ENCODE measurements at places on chromosomes 7 and 10.

GRCh38 chr7:122556219-122556618 is 142.7 kb downstream of the RNF133 start:
- no peak for DNase-seq

- no peak for DNase-seq
Measured at GRCh38 chr7:127383123-127383835, 9.2 kb downstream of the ZNF800 start.

DNA sequence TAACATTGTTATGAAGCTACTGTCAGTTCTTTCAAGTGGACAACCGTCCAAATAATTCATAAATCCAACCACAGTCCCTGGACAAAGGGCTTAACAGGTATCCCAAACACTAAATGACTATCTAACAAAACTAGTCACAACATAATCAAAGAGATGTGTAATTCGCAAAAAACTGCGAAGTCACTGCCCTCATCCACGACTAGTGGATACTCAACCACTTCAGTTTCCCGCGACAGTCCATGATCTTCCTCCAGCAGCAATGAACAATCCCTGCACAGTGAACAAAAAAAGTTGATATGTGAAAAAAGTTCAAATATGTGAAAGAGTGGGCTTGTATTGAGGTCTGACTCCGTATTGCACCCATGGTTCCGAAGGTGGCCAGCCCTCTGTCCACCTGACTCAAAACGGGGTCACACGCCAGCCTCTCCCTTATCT is 287 bp downstream of the DCLRE1A start:
- DNase-seq = no peak

DNA sequence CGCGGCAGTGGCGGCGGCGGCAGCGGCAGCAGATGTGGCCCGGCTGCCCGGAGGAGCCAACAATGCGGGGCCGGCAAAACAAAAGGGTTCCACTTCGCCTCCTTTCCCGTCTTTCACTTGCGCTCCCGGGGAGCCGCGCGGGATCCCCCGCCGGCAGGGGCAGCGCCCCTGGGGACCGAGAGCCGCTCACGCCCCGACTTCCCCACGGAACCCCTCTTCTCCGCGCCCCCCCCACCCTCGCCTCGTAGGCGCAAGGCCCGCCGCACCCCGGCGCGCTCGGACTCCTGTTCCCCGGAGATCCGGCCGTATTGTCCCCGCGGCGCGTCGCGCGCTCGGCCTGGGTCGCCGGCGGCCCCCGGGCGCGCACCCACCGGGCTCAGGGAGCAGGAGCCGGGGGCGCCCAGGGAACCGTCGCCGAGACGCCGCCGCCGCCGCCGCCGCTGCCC is 854 bp downstream of the CTBP2 start:
- DNase-seq = peak; percentile 67

GRCh38 chr7:51045319-51046102 is 262.8 kb upstream of the GRB10 start:
- no peak for DNase-seq

GRCh38 chr7:73909996-73910395 is 49.0 kb downstream of the TMEM270 start:
- peak; percentile 3 for DNase-seq

DNA sequence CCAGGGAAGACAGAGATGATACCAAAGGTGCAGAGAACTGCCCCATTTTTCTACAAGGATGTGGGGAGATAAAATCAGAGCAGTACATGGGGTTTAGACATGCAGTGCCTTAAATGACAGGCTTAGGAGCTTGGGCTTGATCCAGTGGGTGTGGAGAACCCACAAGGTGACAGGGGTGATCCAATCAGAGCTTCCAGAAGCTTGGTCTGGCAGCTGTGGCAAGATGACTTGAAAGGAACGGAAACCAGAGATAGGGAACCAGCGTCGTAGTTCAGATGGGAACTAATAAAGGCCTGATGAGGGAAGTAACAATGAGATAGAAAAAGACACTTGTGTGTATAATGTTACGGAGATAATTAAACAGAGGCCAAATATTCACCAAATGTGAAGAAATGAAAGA is 80.7 kb downstream of the SLC37A3 start:
- no peak for DNase-seq

GRCh38 chr7:131294553-131294952 is 33.1 kb upstream of the MKLN1 start:
- DNase-seq = no peak

GRCh38 chr10:118708571-118708970 is 46.2 kb downstream of the CACUL1 start:
- DNase-seq = no peak

DNA sequence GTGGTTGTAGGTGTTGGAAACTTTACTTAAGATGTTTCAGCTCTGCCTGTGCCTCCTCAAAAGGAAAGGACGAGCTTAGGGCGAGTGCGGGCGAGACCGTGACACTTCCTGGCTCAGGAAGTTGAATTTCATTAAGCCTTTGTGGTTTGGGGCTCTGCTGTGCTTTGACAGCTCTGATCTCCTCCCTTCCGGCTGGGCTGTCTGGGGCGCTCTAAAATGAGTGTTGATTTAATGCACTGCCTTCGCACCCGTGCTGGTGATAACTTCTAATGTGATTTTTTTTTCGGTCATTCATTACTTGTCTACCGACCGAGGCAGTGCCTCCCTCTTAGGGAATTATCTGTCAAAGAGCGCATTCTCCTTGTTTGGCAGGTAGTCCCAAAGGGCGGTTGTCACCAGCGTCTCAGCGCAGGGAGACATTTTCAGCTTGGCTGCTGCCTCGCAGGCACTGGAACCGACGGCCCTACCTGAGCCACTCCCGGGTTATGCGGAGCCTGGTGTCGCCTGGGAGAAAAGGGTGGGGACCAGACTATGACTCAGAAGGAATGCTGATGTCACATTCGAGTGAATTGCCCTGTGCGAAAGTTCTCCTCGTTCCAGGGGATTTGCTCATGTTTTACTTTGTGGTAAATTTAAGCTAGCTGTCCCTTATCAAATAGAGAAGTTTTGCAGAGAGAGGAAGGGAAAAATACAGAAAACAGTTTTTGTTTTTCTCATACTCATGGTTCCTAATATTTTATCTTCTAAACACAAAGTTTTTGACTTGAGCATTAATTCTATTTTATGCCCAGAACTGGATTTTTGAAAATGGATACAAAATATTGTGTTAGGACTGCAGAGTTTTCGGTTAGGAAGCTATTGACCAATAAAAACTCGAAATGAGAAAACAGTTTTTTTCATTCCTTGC is 920 bp downstream of the TES start:
- DNase-seq = peak; percentile 37

DNA sequence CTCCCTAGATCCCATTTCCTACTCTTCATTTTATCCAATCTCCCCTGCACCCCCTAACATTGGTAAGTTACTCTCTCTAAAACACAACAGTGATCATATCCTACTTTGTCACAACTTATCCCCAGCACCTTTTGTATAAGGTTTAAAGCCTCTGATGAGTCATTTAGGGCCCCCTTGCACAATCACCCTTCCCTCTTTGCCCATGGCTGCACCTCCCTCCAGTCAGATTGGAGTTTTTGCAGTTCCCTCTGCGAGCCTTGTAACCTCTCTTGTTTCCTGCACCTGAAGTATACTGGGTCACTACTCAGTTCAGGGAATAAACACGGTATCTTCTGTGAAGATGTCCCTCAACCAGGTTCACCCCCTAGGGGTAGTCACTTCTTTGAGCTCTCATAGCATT is 55.9 kb upstream of the ADRB1 start:
- no peak for DNase-seq

DNA sequence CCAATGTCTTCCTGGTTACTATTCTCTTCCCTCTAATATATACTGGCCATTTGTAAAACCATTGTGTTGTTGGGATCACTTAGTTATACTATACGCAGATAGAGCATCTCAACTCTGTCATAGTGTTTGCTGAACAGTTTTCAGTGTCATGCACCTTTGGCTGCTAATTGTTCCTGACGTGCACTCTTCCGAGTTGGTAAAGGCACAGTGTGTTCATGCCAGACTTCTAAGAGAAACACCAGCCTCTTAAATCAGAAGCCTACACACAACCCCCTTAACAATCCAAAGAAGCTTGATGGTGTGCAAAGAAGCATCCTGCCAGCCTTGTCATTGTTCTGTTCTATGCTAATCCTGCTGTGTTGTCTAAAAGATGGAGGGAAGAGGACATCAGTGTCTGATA is 131.1 kb downstream of the MAPK8 start:
- DNase-seq = no peak

DNA sequence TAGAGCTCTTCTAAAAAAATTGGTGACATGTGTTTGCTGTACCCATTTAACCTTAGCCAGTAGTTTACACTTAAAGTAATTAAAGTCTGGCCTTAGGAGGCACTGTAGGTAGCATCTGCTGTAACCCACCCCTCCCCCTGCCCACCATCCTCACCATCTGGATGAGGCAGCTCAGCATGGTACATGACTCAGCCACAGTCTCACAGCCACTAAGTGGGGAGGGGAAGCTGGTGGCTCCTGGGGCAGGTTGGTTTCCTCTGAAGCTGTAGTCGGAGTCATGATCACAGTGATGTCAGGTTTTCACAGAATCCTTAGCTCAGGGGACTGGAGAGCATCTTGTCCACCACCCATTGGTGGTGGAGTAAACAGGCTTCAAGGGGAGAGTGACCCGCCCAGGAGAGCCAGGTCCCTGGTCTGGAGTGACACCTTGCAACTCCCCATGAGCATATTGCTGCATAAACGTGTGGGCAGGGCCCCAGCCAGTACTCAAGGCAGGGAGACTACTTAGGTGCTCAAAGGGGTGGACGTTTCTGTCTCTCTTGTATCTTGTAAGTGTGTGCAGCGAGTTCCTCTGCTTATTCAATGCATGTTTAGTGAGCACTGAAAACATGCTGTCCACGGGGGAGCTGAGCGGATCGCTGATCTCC is 125.9 kb downstream of the GRK5 start:
- DNase-seq = no peak

DNA sequence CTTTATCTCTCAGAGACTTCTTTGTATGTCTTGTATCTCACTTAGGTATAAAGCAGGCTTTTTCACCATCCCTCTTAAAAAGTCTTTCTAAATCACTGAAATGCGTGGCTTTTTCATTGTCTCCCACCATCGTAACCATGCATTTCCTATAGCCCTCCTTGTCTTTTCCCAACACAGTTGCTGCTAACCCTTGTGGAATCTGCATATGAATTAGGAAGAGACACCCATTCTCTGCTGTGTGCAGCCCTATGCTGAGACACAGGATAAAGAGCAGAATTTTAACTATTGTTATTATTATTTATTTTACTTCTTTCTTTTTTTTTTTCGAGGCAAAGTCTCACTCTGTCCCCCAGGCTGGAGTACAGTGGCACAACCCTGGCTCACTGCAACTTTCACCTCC is 804.3 kb upstream of the COBL start:
- DNase-seq = no peak

GRCh38 chr7:148463210-148463609 is 127.4 kb upstream of the C7orf33 start:
- no peak for DNase-seq

- no peak for DNase-seq
Measured at GRCh38 chr10:26044141-26044749, 110.2 kb downstream of the MYO3A start.

DNA sequence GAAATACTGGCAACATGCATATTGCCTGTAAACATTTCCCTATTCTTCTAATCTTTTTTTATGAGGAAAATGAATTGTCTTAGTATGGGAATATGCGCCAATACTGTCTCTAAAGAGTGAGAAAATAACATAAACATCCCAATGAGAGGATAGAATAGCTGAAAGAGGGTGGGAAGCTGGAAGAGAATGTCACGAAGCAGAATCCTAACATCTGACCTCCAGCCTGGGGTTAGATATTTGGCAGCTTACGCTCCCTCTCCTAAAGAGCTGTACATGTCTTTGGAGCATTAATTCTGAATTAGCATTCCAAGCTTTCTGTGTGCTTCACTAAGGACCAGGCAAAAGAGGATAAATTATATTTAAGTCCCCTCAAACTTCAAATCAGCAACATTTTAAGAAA is 31.6 kb upstream of the SLC16A12 start:
- no peak for DNase-seq

DNA sequence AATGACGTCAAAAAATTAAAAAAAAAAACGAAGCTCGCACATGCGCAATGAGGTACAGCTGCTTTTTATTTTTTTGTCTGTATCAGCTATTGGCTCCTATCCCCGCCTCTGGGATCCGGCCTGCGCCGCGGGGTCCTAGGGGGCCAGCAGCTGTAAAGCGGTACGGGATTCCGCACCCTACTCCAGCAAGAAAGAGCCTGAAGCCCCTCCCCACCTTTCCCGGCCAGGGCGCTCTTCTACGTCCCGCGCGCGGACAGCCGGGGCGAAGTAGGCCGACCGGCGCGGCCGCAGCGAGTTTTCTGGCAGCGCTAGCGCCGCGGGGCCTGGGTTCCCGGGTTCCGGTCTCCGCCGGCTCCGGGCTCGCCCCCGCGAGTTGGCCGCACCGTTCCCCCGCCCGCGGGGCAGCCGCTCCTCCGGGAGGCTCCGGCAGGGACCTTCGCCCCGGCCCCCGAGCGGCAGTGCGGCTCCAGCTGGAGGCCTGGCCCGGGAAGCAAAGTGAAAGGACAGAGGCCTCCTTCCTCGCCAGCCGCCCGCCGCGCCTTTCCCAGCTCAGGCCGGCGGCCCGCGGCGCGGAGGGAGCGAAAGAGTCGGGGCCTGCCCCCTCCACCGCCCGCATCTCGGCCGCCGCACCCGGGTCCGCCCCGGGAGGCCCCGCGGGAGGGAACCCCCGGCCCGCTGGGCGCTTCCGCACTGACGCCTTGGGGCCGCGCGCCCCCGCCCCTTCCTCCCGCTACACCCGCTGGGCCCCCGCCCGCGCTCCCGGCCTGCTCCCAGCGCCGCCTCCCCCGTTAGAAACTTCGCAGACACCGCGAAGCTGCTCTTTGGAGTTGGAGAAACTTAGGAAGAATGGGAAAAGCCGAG is 4.7 kb upstream of the SPAG6 start:
- peak; percentile 72 for DNase-seq

- DNase-seq = no peak
Measured at GRCh38 chr7:46224363-46224762, 303.3 kb upstream of the IGFBP3 start.

GRCh38 chr7:114298011-114298410 is 116.6 kb upstream of the FOXP2 start:
- no peak for DNase-seq

DNA sequence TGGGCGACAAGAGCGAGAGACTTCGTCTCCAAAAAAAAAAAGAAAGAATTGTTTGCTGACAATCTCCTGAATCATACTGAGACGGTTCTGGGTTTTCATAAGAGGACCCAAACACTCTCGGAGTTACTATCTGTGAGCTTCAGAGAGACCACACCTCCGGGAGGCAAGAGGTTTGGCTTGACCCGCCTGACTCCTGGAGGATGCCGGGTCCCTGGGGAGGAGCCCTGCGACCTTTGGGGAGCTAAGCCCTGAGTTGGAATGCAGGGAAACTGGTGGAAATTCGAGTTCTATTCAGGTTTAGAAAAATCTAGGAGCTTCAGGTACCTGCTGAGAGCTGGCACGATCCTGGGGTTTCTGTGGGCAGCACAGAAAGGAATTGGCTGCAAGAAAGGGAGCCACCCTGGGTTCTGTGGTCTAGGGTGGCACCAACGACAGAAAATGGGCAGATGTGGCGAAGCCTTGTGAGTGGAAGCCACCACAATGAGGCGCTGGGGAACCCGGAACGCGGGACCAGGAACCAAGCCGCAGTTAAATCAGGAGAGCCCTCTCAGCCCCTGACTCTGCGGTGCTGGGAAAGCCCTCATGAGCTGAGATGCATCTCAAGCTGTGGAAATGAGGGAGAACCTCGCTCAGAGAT is 21.9 kb upstream of the GATAD1 start:
- no peak for DNase-seq

Measured in ovary (tissue), 10 donors.